ENCODE measurements at places on chromosomes 13 and 19.
A peak's percentile ranks its signal among the peaks of the same experiment; 100 is the strongest.

GRCh38 chr19:38422438-38422837 is 3.6 kb downstream of the RASGRP4 start:
- no peak for DNase-seq

DNA sequence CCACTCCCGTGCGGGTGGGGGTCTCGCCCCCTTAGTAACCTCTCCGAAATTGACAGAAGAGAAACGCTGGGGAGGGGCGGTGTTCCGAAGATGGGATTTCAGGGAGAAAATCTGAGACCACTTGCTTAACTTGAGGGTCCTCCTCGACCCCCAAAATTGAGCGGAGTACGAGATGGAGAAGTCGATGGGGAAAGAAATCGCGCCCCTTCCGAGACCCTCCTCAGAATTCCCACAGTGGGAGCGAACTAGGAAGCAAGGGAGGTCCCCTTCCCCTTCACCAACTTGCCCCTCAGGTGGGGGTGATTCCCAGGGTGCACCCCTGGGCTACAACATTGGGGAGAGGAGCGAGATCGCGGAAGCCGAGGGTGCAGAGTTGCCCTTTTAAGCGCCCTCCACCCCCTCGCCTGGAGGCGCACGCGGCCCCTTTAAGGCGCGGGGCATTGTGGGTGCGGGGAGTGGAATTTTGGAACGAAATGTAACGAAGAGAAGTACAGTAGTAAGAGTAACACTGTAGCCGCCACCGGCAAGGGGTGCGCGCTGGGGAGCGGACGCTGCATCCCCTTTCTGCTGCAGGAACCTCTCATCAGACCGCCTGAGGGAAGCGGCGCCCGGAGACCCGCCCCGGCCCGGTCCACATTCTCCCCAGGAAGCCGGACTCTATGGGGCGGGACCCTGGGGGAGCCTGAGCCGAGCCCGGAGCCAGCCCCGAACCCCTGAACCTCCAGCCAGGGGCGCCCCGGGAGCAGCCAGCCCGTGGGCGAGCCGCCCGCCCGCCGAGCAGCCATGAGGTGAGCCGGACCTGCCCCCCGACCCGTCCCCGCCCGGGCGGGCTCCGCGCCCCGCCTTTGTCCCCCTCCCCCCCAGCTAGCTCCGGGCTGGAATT is at the start of gene VASP:
TSS of gene VASP (plus strand) at position 491 of the 883 bp plus-strand sequence. CDS start at position 784, 293 bp downstream.
- DNase-seq, result peak; percentile 89

DNA sequence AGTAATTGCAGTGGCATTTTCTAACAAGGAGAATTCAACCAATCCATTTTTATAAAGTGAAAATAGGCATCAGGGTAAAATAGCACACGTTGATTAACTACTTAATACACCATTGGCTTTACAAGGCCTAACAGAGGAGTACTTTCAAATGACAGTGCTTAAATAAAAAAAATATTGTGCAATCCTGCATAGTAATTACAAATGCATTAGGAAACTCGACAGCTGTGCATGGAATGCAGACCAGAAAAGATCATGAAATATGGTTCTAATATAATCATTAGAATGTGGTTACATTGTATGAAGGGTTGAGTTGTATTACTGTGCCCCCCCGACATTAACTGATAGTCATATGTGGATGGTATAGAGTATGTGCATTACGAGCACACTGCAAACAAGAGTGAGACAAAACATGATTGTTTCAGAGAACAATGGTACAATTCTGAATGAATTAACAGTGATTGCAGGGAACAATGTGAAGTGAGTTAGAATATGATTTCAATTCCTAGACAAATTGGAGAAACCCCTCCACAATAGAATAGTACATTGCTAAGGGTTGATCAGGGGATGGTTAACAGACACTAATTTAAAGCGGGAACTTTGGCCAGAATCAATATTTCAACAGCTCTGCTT is 270.6 kb downstream of the GPC5 start:
- DNase-seq, result no peak

- DNase-seq, result no peak
These were observed 5.4 kb downstream of the ZNF8 start for GRCh38 chr19:58284199-58284598.

GRCh38 chr13:35309706-35310105 is 166.8 kb downstream of the MAB21L1 start:
- no peak for DNase-seq

- no peak for DNase-seq
These were observed 197.1 kb downstream of the VWA8 start for GRCh38 chr13:41763782-41764181.

- DNase-seq, result no peak
These were observed 258.4 kb downstream of the LIG4 start for GRCh38 chr13:107956889-107957288.

- DNase-seq, result no peak
These were observed 3.1 kb upstream of the PRR20A start for GRCh38 chr13:57137585-57137984.

- no peak for DNase-seq
These were observed 34.3 kb upstream of the STARD13 start for GRCh38 chr13:33319859-33320258.

DNA sequence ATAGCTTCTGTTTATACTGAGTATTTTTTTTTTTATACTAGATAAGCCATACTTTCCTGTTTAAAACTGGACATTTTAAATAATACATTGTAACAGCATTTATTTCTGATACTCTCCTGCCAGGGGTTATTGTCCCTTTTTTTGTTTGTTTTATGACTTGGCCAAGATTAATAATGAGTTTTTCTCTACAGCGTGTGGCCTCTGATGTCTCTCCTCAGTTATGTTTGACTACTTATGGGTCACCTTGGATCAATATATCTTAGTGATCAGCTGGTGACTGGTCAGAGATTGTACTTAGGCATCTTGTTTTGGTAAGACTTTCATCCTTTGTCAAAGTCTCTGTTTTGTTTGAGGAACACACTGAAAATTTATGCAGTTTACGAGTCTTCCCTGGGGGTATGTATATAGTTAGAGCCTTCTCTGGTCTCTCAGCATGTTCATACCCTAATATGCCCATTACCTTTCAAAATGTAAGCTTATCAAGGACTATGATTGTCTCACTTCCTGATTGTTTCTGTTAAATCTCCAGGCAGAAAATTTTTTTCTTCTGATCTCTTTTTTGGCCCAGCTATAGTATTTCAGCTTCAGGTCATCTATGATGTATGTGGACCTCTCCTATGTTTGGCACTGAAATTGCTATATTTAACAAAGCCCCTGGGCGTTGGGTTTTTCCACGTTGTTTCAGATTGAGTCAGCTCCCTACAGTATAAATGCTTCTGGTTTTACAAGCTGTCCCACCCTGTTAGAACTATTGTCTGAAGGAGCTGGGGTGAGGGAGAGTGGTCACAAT is 87.9 kb downstream of the URI1 start:
- DNase-seq, result peak; percentile 31

- DNase-seq, result no peak
These were observed 6.7 kb downstream of the ZBTB32 start for GRCh38 chr19:35710784-35711723.

DNA sequence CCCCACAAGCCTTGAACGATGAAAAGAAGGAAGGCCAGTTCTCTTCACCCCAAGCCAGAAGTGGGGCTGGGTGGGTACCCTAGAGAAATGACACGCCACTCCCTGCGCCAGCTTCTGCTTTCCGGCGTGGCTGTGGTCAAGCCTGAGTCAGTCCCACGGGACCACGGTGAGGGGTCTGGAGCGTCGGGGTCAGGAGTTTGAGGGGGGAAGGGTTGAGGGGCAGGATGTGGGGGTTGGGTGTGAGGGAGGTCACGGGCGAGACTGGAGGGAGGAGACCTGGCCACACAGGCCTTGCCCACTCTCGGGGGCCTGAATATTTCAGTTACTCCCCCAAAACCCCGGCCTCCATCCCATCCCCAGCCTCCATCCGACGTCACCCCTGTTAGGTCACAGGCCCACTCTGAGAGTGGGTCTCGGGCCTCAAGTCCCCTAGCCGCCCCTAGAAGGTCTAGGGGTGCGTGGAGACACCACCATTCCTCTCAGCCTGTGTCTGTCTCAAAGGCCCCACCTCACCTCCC is 500 bp upstream of the IFI30 start:
- no peak for DNase-seq

DNA sequence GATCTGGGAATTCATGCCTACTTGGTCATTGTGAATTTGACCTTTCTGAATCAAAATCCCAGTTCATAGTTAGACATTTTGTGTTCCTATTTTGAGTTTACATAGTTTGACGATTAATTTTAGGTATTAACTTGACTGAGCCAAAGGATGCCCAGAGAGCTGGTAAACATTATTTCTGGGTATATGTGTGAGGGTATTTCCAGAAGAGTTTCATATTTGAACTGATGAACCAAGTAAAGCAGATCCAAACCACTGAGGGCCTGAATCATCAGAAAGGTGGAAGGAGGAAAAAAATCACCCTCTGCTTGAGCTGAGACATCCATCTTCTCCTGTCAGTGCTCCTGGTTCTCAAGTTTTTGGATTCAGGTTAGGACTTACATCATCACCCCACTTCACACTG is 116.6 kb downstream of the CYSLTR2 start:
- no peak for DNase-seq

- peak; percentile 77 for DNase-seq
These were observed 18.0 kb upstream of the RBM26 start for GRCh38 chr13:79423801-79424642.

- DNase-seq, result no peak
These were observed 1.3 kb upstream of the SNAPC2 start for GRCh38 chr19:7918615-7919421.

- DNase-seq, result peak; percentile 55
These were observed 1.0 kb downstream of the MBOAT7 start for GRCh38 chr19:54188215-54188871.

GRCh38 chr19:49907745-49908446 is 11.2 kb upstream of the IL4I1 start:
- DNase-seq, result no peak

- no peak for DNase-seq
These were observed 581.0 kb upstream of the MIR17HG start for GRCh38 chr13:90766386-90766902.

GRCh38 chr19:50906217-50906616 is 5.0 kb downstream of the KLK4 start:
- DNase-seq, result peak; percentile 24

DNA sequence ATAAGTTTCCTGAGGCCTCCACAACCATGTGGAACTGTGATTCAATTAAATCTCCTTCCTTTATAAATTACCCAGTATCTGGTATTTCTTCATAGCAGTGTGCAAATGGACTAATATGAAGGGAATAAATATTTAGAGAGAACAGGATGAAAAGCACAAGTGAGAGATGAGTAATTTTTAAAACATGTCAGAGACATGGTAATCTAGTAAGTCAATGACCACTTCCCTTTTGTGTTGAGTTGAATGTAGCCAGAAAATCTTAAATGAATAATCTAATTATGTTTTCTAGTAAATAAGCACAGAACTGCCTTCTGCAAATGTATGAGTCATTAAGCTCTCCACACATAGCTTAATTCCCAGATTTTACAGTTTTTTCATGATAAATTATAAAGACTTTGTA is 524.1 kb upstream of the SLITRK5 start:
- peak; percentile 46 for DNase-seq

- DNase-seq, result peak; percentile 54
These were observed 614.6 kb upstream of the SPRY2 start for GRCh38 chr13:80955501-80955900.

DNA sequence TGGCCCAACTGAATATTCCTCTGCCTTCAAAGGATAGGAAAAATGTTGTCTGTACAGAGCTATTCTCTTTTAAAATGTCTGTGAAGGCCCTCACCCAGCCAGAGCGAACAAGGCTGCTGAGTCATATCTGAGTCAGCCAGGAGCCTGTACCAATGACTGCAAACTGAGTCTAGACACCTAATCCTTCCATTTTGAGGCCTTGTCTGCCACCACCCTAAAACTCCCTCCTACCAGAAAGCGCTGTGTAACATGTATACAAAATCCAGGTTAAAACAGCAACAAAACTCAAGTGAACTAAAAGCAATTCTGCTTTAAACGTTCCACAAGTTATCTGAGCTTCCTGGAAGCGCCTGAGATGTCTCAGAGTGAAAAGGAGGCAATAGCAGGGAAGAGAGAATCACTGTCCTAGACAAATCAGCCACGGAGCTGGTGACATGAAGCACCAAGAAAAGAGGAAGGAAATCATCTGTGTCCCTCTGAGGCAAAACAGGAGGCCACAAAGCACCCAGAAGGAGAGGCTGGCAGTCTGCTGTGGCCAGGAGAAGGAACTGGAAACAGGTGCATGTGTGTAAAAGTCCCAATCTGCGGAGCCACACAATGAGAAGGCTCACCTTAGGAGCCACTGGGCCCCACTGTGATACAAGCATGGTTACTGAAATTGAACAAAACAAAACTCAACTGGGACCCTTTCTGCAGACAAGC is 10.2 kb downstream of the DHRS12 start:
- peak; percentile 84 for DNase-seq

DNA sequence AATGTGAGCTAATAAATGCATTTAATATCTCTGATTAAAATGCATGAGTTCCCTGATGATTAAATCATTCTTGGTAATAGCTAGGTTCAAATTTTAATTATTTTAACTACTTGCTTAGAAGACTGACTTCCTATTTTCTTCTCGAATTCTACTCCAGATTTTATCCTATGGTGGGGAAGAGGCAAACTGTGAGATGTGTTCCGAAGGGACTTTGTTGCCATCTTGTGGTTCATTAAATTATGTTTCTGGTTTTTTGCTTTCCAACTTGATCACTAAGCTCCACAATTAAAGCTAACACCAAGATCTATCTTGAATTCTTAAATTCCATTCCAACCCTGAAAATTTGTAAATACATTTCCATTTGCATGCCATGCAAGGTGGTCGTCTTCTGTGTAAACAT is 538.4 kb upstream of the PCDH20 start:
- peak; percentile 40 for DNase-seq

GRCh38 chr19:43575955-43576878 is 616 bp downstream of the PINLYP start:
- no peak for DNase-seq

GRCh38 chr13:20571676-20572075 is 4.7 kb downstream of the IFT88 start:
- no peak for DNase-seq

DNA sequence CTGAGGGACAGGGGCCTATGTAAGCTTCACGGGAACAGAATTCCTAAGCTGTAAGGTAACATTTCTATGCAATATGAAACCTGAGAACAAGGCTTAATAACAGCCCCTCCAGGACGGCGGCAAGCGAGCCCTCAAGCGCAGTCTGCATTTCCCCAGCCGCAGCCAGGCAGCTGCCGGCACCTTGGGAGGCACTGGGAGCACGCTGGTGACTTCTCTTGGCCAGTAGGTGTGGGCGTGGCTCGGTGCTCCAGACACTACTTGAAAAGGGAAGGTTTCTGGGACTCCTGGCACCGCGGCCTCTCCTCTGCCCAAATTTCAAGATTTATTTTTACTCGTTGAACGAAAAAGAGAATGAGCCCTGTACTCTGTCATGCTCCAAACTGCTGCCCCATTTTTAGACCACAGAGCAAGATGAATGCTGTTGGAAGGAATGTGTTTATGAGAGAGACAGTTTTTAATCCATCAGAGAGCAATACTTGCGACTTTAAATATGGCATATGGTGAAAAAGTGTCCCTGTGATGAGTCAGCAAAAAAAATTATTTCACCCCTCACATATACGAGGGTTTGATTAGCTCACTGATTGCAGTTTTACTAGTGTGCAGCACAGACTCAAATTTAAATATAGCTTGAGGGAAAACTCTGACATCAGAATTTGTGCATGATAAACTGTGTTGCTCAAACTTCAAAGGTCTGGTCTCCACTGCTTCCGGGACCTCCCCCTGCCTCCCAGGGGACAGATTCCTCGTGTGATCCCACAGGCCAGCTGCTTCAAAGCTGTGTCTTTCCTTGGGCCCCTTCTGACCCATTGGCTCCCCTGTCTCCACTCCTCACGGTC is 81.2 kb downstream of the COL4A2 start:
- DNase-seq, result peak; percentile 92

GRCh38 chr13:102677122-102677521 is 17.7 kb downstream of the METTL21C start:
- no peak for DNase-seq

GRCh38 chr13:113053801-113054604 is 51.6 kb upstream of the F7 start:
- DNase-seq, result no peak
